ENCODE measurements at places on chromosomes 11 and 22.
A peak's percentile ranks its signal among the peaks of the same experiment; 100 is the strongest.

- no peak for DNase-seq
- no peak overlapping the region for H3K4me3 ChIP-seq
- H3K27me3 ChIP-seq = peaks cover 2% of the 10 kb centered on the region
- peaks cover 6% of the 10 kb centered on the region for H3K4me1 ChIP-seq
- H3K36me3 ChIP-seq = no peaks in the 10 kb centered on the region
These were observed 163.4 kb upstream of the SYN3 start for GRCh38 chr22:33221568-33221967.

GRCh38 chr22:35460688-35461087, 60.7 kb downstream of the MCM5 start:
- peaks cover 10% of the 10 kb centered on the region for H3K27me3 ChIP-seq
- H3K36me3 ChIP-seq = no peaks in the 10 kb centered on the region
- H3K27ac ChIP-seq = no peak overlapping the region
- no peak for DNase-seq

DNA sequence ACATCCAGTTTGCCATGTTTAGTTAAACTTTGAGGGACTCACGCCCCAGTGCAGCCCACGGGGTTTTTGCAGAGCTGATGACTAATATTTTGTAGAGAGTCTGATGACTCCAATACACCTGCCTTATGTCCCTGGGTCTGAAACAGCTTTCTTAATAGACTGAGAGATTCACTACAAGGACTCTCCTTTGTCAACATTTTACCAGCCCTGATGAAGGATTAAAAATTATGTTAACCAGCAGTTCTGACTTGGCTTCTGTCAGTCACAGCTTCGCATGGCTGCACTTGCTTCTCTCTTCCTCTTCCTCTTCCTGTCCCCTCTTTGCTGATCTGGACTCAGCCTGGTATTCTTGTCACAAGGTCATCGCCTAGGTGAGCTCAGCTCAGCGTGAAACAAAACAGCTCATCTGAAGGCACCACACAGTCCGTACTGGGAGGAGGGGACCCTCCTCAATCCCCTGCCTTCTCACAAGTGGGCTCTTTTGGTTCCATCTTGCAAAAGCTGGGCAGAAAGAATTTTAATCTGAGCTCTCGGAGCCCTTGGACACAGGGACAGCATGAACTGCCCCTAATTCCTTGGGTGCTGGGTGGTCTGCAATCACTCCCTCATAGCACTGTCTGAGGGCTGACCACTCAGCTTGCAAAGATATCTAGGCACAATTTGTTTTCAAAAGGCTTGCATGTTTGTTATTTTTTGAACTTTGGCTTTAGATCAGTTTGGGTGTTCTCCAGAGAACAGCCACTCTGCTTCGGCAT, 38.1 kb upstream of the POU2AF1 start:
- H3K4me3 ChIP-seq = no peak overlapping the region
- peaks cover 52% of the 10 kb centered on the region for H3K27me3 ChIP-seq
- H3K27ac ChIP-seq = no peak overlapping the region
- no peaks in the 10 kb centered on the region for H3K4me1 ChIP-seq
- no peaks in the 10 kb centered on the region for H3K36me3 ChIP-seq
- DNase-seq = no peak

DNA sequence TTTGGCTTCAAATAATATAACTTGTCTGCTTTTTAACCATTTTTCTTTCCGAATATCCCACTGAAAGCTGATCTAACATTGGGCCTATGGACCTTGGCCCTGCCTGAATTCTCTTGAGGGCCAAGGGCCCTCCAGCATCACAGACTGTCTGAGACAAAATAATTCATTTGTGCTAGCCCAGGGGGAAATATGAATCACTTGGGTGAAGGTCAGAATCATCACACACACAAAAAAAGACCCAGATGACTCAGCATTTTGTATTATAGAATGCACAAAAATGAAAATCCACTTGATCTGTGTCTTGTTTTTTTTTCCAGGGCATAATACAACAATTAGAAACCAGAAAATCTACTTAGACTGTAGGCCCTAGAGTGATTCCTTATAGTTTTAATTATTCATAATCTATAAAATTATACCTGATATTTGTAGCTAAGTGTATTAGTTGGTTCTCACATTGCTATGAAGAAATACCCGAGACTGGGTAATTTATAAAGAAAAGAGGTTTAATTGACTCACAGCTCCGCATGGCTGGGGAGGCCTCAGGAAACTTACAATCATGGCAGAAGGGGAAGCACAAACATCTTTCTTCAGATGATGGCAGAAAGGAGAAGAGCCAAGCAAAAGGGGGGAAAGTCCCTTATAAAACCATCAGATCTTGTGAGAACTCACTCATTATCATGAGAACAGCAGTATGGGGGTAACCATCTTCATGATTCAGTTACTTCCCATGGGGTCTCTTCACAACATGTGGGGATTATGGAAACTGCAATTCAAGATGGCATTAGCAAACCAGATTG, 15.6 kb upstream of the RDX start:
- H3K36me3 ChIP-seq = no peaks in the 10 kb centered on the region
- no peaks in the 10 kb centered on the region for H3K27me3 ChIP-seq
- H3K4me1 ChIP-seq = peaks cover 21% of the 10 kb centered on the region
- H3K27ac ChIP-seq = peak overlapping the region; percentile 78
- H3K4me3 ChIP-seq = no peak overlapping the region

DNA sequence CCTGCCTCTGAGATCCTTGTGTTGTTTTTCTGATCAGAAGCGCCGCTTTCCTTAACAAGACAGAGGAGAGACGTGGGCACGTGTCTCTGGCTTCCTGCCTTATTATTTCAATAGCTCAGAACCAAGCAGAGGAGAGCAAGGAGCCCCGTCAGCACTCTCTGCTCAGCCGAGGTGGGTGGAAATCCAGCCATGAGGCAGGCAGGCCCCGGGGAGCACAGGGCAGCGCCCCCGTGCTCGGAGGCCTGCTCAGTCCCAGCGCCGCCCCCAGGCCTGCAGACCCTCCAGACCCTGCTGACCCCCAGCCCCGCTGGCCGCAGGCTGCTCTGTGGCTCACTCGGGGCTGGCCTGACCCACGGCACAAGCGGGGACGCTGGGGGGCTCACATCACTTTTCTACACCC, 162.8 kb downstream of the BRD1 start:
- no peak overlapping the region for H3K27ac ChIP-seq
- DNase-seq = no peak
- 0 out of 2 replicates have a peak, but pooled peaks cover 5% of the 10 kb centered on the region for H3K36me3 ChIP-seq
- no peak overlapping the region for H3K4me3 ChIP-seq

DNA sequence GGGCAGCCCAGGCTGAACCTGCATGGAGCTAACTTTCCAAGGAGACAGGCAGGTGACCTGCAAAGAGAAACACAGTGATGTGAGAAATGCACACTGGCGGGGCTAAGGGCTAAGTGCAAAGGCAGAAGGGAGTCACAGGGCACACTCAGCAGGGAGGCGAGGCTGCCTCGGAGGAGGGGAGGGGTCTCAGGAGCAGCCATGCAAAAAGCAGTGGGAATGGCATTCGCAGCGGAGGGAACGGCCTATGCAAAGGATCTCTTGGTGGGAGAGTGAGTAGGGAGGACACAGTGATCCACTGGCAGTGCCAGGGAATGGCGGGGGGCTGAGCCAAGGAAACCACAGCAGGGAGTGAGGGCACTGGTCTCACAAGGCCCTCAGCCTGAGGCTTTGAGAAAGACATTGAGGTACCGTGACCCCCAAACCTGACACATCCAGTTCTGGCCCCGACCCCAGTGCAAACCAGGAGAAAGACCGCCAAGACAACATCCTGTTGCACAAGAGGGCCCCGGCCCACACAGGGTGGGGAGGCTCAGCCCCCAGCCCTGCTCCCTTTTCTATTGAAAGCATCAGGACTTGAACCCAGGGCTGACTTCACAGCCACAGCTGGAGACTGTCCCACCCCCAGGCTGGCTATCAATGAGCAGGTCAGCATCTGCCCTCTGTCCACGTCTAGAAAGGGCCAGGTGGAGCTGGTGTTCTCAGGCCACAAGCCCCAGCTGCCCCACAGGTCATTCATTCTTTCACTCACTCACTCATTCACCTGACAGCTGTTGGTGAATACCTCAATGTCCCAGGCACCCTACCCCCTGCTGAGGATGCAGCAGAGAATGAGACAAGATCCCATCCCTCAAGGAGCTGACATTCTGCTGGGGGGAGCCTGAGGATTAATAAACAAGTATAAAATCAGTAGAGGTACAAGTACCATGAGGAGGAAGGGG, 50.7 kb downstream of the IGLL1 start:
- no peaks in the 10 kb centered on the region for H3K4me1 ChIP-seq
- H3K27me3 ChIP-seq = peaks cover 13% of the 10 kb centered on the region

- no peaks in the 10 kb centered on the region for H3K27me3 ChIP-seq
- no peak for DNase-seq
- H3K27ac ChIP-seq = no peak overlapping the region
- H3K4me3 ChIP-seq = no peak overlapping the region
- H3K4me1 ChIP-seq = peaks cover 14% of the 10 kb centered on the region
These were observed 12.8 kb downstream of the AP1B1 start for GRCh38 chr22:29375398-29376076.

GRCh38 chr22:30277547-30278344, 11.1 kb upstream of the OSM start:
- no peaks in the 10 kb centered on the region for H3K36me3 ChIP-seq
- H3K4me1 ChIP-seq = peaks cover 21% of the 10 kb centered on the region
- peaks cover 14% of the 10 kb centered on the region for H3K27me3 ChIP-seq

DNA sequence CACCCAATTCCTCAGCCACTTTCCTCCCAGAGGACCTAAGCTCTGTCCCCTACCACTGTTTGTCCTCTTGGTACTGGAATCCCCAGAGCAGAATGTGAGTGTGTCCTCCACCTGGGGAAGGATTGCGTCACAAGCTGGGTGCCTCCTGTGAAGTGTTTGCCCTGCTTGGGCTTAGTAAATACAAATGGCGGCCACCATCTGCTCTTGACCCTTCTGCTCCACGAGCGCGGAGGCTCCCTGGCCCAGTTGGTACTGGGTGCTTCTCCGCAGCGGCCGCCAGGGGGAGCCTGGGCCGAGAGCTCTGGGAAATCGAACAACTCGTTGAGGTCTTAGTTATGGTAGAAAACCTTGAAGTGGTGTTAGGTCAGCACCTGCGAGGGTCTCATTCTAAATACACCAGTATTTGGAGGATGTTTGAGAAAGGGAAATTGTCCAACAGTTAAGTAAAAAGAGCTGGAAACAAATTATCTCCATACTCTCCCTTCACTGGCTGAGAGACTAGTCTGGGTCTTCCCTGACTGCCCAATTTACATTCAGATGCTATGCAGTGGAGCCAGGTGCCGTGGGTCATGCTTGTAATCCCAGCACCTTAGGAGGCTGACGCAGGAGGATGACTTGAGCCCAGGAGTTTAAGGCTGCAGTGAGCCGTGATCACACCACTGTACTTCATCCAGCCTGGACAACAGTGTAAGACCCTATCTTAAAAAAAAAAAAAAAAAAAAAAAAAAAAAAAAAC, 74.6 kb upstream of the TEAD1 start:
- no peak overlapping the region for H3K27ac ChIP-seq
- H3K4me3 ChIP-seq = no peak overlapping the region
- H3K27me3 ChIP-seq = no peaks in the 10 kb centered on the region
- peaks cover 37% of the 10 kb centered on the region for H3K4me1 ChIP-seq

DNA sequence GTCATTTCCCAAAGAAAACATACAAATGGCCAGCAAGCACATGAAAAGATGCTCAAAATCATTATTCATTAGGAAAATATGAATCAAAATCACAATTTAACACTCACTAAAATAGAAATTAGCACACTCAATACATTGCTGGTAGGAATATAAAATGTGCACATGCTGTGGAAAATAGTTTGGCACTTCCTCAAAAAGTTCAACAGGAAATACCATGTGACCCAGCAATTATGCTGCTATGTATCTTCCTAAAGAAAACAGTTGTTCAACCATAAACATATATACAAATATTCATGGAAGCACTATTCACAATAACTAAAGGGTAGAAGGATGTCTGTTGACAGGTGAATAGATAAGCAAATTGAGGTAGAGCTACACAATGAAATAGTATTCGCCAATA, 187.3 kb upstream of the SOX6 start:
- no peaks in the 10 kb centered on the region for H3K4me1 ChIP-seq
- H3K4me3 ChIP-seq = no peak overlapping the region
- DNase-seq = no peak
- H3K27me3 ChIP-seq = no peaks in the 10 kb centered on the region
- no peak overlapping the region for H3K27ac ChIP-seq

DNA sequence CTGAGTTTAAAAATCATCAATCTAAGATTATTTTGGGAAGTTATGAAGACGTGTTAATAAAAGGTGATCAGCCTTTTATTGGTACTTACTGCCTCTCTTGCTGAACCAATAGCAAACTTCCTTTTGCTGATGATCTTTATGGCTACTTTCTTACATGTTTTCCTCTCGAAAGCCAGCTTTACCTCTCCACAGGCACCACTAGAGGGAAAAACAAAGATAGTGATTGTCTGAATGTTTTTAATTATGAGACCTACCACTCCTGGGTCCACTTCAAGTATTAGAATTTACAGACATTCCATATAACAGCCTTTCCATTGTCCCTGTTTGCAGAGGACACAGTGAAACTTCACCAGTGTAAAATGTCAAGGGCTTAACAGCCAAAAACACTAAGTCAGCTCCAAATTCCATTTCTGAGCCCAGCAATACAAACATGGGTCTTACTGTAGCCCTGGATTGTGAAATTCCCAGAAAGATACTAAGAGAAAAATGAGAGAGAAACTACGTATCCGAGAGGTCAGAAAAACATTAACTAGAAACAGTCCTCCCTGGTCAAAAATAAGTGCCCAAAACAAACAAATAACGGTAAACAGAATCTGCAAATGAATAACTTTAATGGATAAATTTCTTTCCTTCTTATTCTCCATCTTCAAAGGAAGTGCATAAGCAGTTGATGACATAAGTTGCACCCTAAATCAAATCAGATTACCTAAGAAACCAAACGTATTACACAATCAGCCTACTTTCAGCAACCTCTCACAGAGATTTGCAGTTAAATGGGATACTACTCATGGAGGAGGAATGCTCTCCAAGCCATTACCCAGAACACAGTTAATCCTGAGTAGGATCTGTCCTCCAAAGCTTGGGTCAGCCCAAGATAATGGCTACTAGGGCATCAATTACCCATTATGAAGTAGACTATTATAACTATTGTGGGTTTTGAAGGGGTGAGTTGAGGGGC, 29.5 kb downstream of the CHEK2 start:
- H3K27me3 ChIP-seq = no peaks in the 10 kb centered on the region
- DNase-seq = peak; percentile 95
- peaks cover 16% of the 10 kb centered on the region for H3K36me3 ChIP-seq
- H3K4me3 ChIP-seq = peak overlapping the region; percentile 85
- H3K27ac ChIP-seq = peak overlapping the region; percentile 94

DNA sequence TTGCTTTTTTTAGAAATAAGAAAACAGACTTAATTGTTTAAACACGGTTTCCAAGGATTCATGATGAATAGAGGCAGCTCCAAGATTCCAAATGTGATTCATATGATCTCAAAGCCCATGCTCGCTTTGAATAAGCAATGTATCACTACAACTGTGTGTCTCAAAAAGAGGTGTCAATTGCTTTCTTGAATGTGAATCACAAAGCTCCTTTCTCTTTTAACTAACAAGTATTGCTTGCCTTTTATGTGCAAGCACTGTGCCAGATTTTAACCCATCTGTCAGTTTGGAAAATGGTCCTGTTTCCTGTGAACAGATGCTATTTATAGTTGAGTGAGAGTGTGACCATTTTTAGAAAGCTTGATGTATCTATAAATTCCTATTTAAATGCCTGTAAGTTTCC, 6.5 kb downstream of the OOSP1 start:
- H3K4me1 ChIP-seq = no peaks in the 10 kb centered on the region
- no peak overlapping the region for H3K27ac ChIP-seq
- DNase-seq = no peak
- H3K4me3 ChIP-seq = no peak overlapping the region

- H3K4me3 ChIP-seq = no peak overlapping the region
- no peaks in the 10 kb centered on the region for H3K36me3 ChIP-seq
- peaks cover 3% of the 10 kb centered on the region for H3K27me3 ChIP-seq
These were observed 201.5 kb upstream of the KIRREL3 start for GRCh38 chr11:127202105-127202504.

Data from HFFc6 (cell line).